ENCODE measurements at places on chromosomes 5 and 9.
A peak's percentile ranks its signal among the peaks of the same experiment; 100 is the strongest.

- peak; percentile 87 for DNase-seq
These were observed 453.9 kb downstream of the ENC1 start for GRCh38 chr5:74186356-74187315.

DNA sequence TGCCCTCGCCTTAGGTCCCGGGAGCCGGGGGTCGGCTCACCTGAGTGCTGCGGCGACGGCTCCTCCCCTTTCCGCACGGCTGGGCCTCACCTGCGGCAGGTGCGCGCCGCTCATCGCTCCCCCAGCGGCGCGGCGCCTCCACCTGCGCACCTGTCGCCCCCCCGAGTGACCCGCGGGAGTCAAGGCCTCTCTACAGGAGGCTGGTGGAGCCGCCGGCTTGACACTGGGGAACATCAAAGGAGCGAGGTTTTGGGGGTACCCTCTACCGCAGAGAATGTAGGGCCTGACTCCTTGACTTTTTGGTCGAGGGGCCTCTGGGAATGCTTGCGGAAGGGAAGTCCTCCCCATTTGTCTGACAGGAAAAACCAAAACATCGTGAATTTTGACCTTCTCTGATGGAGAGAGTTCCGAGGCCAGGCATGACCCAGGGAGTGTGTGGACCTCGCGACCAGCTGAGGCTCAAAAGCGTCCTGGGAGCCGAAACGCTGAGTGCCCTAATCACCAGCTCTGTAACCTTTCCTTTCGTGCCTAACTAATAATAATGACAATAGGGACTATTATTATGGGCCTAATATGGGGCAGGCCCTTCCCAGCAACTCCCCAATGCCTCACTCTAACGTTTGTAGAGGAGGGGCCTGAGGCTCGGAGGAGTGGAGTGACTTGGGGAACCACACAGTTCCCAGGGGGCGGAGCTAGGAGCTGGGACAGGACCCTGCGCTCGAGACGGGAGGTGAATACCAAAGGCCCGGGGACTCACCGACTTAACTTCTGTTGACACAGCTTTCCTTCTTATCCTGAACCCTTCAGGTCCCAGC, 714 bp upstream of the IER5L start:
- DNase-seq = no peak

DNA sequence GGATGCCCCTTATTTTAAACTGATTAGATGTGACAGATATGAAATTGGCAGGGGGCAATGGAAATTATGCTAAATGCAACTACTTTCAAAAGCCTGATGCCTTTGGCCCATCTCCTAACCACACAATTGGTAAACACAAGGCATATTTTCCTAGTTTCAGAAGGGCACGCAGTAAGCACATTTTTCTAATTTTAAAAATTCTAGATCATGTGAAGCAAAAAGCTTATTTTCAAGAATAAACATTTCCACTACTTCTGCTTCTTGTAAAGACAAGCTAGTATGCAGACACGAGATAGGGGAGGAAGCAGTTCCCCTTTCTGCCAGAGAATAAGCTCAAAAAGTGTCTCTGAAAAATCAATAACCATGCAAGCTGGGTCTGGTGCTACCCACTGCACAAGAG, 67.7 kb downstream of the ABCA1 start:
- peak; percentile 38 for DNase-seq

DNA sequence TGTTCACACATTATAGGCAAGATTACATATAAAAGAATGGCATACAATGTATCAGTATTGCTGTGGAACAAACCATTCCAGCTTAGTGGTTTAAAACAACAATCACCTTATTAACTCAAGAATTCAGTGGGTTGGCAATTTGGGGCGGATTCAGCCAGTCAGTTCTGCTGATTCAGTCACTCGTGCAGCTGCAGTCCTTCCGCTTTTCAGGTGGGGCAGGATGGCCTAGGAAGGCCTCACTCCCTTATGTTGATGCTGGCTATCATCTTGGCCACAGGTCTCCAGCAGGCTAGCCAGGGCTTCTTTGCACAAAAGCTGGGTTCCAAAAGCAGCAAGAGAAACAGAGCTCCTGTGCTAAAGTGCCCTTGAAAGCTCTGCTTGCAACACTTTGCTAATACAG, 150.6 kb downstream of the MCTP1 start:
- DNase-seq = no peak

DNA sequence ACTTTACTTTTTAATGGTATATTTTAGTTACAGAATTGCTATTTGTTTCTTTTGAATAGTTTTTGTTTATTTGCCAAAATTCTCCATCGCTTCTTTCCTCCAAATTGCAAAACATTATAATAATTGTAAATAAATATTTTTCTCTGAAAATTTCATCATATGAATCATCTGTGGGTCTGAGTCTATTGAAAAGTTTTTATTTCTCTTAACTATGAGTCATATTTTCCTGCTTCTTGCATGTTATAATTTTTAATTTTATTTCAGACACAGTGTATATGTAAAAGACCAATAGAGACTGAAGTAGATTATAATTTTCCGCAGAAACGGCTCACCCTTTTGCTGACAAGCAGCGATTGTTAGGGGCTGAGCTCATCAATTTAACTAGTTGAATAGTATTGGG, 279.1 kb upstream of the IL12B start:
- peak; percentile 17 for DNase-seq

- DNase-seq = peak; percentile 20
These were observed 28.6 kb downstream of the CYFIP2 start for GRCh38 chr5:157294407-157295091.
